ENCODE measurements at places on chromosomes 2 and 18.

DNA sequence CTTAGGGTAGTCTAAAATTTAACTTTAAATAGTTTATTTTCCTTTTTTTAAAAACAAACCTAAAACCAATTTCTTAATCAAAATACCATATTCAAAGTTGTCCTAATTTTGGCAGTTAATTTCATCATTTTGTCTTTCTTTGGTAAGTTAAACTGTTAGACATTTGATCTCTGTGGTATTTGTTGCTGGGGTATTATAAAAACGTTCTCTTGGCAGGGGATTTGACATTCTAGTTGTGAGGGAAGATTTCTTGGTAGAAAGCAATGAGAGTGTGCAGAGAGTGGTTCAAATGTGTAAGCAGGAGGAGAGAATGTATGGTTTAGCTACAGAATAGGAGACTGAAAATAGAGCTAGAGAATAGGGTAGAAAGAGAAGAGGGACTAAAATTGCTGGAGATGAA, 14.6 kb downstream of the GULP1 start:
- DNase-seq = no peak

- no peak for DNase-seq
Observed at GRCh38 chr18:42113529-42114191, 158.6 kb downstream of the PIK3C3 start.

- no peak for DNase-seq
Observed at GRCh38 chr2:220394433-220394832, 767.0 kb downstream of the SLC4A3 start.

GRCh38 chr2:120258196-120258595, 5.5 kb downstream of the RALB start:
- no peak for DNase-seq

DNA sequence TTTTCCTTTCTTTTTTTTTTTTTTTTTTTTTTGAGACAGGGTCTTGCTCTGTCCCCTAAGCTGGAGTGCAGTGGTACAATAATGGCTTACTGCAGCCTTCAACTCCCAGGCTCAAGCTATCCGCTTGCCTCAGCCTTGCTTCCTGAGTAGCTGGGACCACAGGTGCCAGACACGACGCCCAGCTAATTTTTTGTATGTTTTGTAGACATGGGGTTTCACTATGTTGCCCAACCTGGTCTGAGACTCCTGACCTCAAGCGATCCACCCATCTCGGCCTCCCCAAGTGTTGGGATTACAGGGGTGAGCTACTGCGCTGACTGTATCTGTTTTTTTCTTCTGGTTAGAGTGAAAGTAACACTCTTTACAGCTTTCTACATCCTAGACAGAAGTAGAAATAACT, 240.3 kb upstream of the FBXO11 start:
- no peak for DNase-seq

- DNase-seq = no peak
Observed at GRCh38 chr18:8705961-8706790, 820 bp downstream of the MTCL1 start.

DNA sequence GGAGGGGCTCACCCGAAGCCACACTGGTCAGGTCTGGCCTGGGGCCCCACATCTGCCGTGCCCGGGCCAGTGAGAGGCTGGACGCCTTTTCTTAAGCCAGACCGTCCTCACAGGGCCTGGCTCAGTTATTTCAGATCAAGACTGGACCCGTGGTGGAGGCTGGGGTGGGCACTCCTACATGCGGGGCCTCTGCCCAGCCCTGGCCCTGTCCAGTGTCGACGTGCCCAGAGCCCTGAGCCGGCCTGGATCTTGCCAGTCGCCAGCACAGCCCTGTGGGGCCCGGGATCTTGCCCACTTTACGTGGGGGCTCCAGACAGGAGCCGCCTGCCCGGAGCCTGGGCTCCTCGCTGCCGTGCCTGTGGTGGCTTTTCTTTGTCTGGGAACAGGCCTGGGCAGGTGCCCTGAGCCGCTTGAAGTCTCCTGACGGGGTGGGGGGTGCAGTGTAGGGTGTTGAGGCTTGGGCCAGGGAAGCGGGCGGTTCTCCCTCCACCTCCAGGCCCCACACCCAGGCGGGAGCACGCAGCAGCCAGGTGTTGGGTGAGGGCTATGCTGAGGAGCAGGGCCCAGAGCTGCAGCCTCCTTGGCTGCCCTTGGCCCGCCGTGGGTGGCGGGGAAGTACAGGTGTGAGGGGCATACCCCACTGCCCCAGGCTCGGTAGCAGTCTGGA, 6.0 kb downstream of the GPC1 start:
- DNase-seq = no peak
